ENCODE measurements at places on chromosomes 11 and 22. TPM values are rescaled to one million over a fixed set of nuclear protein-coding genes. Genes with fewer than 3 reads are reported as not detected.
A peak's percentile ranks its signal among the peaks of the same experiment; 100 is the strongest.

GRCh38 chr11:117376517-117376916, 48.9 kb downstream of the CEP164 start:
- peaks cover 2% of the 10 kb centered on the region for H3K27me3 ChIP-seq
- H3K27ac ChIP-seq = no peak overlapping the region
- H3K4me3 ChIP-seq = no peak overlapping the region
- no peak for DNase-seq
- peaks cover 8% of the 10 kb centered on the region for H3K4me1 ChIP-seq

DNA sequence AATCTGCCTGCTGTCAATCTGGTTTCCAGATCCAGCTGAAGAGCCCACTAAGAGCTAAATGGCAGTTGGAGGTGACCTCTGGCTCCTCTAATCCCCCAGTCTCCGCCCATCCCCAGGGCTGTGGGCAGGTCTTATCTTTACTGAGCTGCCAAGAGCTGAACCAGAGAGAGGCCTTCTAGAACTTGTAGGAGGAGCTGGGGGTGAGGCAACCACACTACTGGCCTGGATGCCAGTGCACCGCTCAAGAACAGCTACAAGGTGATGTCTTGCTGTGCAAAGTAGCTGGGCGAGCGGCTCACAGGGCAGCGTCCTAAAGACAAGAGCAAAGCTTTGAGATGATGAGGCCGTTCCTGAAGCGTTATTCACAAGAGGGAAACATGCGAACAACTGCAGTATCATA, 374.6 kb downstream of the CTTN start:
- H3K27me3 ChIP-seq = peaks cover 7% of the 10 kb centered on the region
- H3K36me3 ChIP-seq = peaks cover 6% of the 10 kb centered on the region
- no peak for DNase-seq
- H3K4me1 ChIP-seq = no peaks in the 10 kb centered on the region

- peak; percentile 37 for DNase-seq
- no peaks in the 10 kb centered on the region for H3K27me3 ChIP-seq
- peaks cover 6% of the 10 kb centered on the region for H3K4me1 ChIP-seq
- H3K36me3 ChIP-seq = peaks cover 12% of the 10 kb centered on the region
- peak overlapping the region; percentile 38 for H3K4me3 ChIP-seq
Measured at GRCh38 chr11:129992161-129992944, 10.3 kb downstream of the PRDM10 start.

DNA sequence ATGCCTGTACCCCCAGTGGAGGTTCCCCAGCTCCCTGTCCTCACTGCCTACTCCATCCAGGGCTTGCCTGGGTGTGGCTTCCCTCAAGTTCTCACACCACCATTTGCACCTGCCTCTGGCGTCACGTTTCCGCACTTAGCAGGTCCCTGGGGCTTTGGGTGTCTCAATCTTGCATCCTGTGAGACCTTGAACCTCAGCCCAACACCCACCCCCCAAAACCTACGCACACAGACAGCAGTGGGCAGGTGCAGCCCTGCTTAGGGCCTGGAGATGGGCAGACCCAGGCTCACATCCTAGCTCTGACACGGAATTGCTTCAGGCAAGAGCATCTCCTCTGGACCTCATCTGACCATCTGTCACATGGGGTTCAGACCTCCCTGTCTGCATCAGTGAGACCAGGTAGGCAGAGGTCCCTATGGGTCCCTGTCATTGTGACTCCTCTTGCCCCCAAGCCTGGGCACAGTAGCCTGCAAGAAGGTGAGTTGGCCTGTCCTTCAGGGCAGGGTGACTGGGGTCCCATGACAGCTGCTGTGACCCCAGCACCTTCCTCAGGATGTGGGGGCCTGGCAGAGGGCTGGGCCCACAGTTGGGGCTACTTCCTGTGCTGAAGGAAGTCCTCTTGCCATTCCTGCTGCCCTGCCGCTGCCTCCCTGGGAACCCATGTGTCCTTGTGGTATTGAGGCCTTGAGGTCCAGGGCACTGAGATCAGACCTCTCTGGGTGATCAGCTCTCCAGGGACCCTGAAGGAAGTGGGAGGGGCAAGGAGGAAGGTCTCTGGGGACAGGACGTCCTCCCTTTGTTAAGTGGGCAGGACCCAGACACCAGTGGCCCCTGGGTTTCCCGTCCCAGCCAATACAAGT, 2.0 kb downstream of the SIPA1 start:
- peaks cover 12% of the 10 kb centered on the region for H3K4me1 ChIP-seq
- H3K27me3 ChIP-seq = peaks cover 8% of the 10 kb centered on the region
- no peak for DNase-seq

- H3K27me3 ChIP-seq = peaks cover 5% of the 10 kb centered on the region
- H3K27ac ChIP-seq = peak overlapping the region; percentile 31
- H3K4me3 ChIP-seq = no peak overlapping the region
- DNase-seq = no peak
- H3K36me3 ChIP-seq = no peaks in the 10 kb centered on the region
Measured at GRCh38 chr22:40331706-40332105, 14.6 kb upstream of the ADSL start.

The PRDM11 gene
- 7.5 TPM for total RNA-seq

The ASRGL1 gene
- total RNA-seq = 55.7 TPM

The PANX3 gene
- not detected for total RNA-seq

The GAL gene
- total RNA-seq = 37.6 TPM

Data from glutamatergic neuron (in vitro differentiated cells).